HepG2 (cell line): ENCODE measurements at places on chromosomes 1 and 21. TPM values are rescaled to one million over a fixed set of nuclear protein-coding genes. Genes with fewer than 3 reads are reported as not detected.

DNA sequence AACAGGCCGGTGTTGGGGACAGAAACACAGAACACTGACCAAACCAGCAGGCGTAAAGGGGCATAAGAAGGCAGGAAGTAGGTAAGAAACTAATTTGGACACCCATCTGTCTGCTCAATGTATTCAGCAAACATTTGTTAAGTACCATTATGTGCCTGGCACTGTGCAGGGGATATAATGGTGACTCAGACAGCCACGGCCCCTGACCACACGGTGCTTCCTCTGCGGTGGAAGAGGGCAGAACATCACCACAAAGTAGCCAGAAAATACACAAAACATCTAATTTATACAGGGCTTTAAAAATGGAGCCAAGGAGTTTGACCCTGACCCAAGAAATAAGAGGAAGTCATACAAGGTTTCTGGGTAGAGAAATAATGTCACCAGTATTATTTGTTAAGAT, 12.9 kb downstream of the DNAJC11 start:
- DNase-seq: no peak

GRCh38 chr1:233993651-233994050, 89.2 kb downstream of the SLC35F3 start:
- DNase-seq: no peak

- DNase-seq: no peak
Measured at GRCh38 chr1:85569737-85570404, 10.7 kb upstream of the CCN1 start.

DNA sequence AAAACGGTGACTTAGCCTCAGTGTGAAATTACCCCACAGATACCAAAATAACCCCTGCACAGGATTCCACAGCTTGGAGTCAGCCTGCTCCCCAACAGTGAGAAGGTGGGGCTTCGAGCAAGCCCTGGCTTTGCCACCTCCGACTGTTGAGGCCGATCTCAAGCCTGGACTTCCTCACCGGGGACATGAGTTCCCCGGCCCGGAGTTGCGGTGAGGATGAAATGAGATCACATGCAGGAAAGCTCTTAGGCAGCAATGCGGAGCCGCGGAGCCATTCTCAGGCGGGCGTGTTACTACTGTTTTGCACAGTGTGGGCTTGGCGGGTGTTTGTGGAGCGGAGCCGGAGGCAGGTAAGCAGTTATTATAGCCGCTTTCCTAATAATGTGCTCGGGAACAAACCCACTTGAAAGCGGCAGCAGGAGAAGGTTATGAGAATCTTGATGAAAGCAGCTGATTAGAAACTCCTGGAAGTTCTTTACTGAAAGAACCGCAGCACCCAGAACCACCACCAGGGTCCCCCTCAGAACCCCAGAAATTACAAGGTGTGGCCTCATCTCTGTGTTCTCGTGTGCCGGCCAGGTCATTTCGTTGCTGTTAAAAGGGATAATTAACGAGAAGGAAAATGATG, 3.9 kb upstream of the CLSTN1 start:
- no peak for DNase-seq

DNA sequence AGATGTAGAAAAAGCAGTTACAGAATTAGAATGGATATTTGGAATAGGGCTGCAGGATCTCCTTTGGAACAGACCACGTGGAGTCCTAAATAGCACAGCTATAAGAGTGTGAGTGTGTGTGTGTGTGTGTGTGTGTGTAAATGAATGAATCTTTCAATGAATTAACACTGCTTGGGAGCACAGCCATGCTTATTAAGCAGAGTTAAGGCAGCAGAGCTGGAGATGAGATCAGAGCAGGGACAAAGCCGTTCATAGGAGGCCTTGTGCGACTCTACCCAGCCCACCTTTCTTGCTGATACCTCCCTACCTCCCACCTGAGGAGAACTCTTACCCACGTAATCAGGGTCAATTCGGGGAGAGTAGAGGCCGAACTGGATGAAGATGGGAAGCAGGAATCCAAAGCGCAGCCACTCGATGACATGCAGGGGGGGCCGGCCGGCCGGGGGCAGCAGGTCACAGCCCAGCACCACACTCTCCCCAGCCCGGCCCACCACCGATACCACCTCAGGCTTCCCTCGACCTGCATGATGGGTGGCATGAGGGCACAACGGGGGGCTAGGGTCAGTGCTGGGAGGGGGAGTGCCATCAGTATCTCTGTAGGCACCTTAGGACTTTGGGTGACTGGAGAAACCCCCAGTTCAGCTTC, 2.7 kb downstream of the IGSF9 start:
- DNase-seq: no peak

DNA sequence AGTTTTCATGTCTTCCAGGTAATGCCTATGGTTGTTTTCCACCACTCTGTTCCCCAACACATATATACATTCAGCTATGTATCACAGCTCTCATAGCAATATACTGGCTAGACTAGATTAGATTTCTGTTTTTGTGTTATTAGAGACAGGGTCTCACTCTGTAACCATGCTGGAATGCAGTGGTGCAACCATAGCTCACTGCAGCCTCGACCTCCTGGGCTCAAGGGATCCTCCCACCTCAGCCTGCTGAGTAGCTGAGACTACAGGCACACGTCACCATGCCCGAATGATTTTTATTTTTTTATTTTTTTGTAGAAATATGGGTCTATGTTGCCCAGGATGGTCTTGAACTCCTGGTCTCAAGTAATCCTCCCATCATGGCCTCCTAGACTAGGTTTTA, 37.7 kb downstream of the SYNJ1 start:
- DNase-seq: no peak

DNA sequence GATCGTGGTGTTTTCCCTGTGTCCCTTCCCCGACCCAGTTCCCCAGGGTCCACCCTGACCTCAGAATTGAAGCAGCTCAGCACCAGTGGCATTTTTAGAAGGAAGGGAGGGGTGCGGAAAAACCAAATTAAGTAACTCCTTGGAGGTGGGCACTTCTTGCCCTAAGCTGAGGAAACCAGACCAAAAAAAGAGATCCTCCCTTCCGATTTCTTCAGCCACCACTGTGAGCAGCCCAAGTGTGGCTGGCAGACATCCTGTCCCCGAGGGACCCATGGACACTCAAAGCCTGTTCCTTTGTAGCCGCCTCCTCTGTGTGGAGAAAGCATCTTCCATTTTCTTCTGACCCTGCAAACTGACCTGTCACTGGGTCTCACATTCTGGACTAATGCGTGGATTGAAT, 31.3 kb downstream of the KIRREL1 start:
- no peak for DNase-seq

Gene OLFML3
- polyA plus RNA-seq: 1.4 and 2.0 TPM in 2 replicates

Gene SLFNL1
- 0.18 and 0.20 TPM in 2 replicates for polyA plus RNA-seq

Gene FHAD1
- not detected in 2 replicates for polyA plus RNA-seq

Gene PODN
- 0.10 and 0.13 TPM in 2 replicates for polyA plus RNA-seq

Gene ALDH9A1
- 17.1 and 27.5 TPM in 2 replicates for polyA plus RNA-seq

Gene DNALI1
- 0.70 and 0.93 TPM in 2 replicates for polyA plus RNA-seq
